ENCODE measurements at places on chromosomes 7 and 10.

- DNase-seq: no peak
These were observed 440 bp upstream of the MINDY3 start for GRCh38 chr10:15860692-15861201.

DNA sequence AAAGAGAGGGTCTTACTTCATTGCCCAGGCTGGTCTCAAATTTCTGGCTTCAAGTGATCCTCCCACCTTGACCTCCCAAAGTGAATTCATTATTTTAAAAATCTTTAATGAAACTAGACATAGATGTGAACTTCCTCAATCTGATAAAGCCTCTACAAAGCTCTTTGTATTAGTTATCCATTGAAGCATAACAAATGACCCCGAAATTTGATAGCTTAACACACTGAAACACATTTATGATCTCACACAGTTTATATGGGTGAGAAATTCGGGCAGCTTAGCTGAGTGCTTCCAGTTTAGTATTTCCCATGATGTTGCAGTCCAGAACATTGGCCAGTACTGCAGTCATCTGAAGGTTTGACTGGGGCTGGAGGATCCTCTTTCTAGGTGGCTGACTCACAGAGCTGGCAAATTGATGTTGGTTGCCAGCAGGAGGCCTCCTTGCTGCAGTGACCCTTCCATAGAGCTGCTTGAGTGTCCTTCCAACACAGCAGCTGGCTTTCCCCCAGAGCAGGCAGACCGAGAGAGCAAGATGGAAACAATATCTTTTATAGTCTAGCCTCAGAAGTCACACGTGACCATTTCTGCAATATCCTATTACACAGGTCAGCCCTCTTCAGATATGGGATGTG is 16.6 kb upstream of the WNT8B start:
- no peak for DNase-seq

DNA sequence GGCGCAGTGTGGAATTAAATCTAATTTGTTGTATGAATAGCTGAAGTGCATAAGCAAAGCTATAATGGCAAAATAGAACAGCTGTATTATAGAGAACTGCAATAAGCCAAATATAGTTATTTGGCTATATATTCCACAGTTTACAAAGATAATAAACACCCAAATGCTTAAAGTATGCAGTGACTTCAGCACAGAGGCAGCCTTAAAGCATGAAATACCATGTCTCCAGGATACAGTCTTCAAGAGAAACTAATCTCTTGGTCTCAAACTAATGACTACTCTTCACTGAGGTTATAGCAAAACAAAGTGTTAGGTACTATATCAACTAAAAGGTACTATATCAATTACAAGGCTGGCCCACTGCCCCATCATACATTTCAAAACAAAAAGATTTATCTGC is 48.0 kb downstream of the NT5C2 start:
- DNase-seq: no peak

GRCh38 chr10:100186253-100187212 is 704 bp upstream of the ERLIN1 start:
- DNase-seq: no peak

DNA sequence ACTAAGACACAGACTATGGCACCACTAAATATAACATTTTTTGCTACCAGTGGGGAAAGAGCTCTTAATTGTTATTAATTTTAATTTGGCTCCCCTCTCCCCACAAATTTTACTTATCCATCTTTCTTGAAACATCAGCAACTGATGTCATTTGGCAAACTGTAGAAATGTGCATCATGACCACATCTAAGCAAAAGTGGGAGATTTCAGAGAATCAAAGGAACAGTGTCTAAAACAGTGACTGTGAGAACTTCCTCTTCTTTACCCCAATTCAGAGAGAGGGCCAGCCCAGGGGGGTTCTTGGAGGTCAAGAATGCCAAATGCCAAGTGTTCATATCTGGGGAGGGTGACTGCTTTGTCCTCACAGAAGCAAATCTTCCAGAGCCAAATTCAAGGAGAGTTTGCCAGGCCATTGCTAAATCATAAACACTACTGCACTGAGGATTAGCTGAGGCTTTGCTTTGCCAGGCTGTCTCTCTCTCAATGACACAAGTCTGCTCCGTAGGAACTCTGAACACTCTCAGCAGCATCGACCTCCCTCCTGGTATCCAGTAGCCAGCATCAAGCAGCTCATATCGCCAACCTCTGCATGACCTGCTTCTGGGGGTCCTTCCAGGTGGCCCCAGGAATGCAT is 65.6 kb downstream of the ITIH5 start:
- DNase-seq: no peak

- no peak for DNase-seq
These were observed 108.8 kb downstream of the SPAG6 start for GRCh38 chr10:22453948-22454591.

GRCh38 chr10:124966008-124966407 is 24.1 kb downstream of the ZRANB1 start:
- no peak for DNase-seq

GRCh38 chr10:24708081-24708480 is 15.6 kb downstream of the ARHGAP21 start:
- DNase-seq: no peak

DNA sequence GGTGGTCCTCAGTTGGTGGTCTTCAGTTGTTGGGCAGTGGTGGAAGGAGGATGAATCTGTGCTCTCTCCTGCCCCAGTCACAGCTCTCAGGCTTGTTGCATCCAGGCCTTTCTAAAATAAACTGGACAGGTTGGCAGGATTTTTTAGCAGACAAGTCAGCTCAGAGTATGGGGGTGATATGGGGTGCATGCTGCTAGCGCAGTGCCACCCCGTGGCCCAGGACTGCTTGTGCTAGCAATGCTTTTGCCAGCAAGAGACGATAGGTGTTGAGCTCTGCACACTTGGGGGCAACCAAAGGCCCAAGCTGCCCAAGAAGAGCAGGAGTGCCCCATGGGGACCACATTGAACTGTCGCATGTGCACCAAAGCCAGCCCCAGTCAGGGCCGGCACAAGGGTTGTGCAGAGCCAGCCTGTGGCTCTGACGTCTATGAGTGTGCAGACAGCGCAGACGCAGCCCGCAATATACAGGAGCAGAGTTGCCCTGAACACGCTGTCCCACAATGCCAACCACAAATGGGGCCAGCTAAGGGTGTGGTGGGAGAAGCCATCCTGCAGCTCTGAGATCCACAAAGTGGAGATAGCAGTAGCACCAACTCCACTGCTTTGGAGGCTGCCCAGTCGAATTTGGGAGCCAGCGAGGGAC is 49.8 kb upstream of the PDSS1 start:
- DNase-seq: no peak

GRCh38 chr10:123934846-123935245 is 43.2 kb upstream of the CPXM2 start:
- no peak for DNase-seq

DNA sequence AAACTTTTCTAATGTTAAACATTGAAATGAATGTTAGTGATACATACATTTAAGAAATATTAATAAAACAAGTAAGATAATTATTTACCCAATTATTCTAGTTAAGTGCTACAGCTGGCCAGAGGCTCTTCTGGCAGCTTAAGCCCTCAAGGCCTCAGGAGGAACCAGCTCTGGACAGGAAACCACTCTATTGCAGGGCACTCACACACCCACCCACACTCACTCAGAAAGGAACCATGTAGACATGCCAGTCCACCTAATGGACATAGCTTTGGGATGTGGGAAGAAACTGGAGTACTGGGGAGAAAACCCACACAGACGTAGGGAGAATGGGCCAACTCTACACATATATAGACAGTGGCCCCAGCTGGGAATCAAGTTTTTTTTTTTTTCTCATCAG is 28.2 kb downstream of the UMAD1 start:
- no peak for DNase-seq

DNA sequence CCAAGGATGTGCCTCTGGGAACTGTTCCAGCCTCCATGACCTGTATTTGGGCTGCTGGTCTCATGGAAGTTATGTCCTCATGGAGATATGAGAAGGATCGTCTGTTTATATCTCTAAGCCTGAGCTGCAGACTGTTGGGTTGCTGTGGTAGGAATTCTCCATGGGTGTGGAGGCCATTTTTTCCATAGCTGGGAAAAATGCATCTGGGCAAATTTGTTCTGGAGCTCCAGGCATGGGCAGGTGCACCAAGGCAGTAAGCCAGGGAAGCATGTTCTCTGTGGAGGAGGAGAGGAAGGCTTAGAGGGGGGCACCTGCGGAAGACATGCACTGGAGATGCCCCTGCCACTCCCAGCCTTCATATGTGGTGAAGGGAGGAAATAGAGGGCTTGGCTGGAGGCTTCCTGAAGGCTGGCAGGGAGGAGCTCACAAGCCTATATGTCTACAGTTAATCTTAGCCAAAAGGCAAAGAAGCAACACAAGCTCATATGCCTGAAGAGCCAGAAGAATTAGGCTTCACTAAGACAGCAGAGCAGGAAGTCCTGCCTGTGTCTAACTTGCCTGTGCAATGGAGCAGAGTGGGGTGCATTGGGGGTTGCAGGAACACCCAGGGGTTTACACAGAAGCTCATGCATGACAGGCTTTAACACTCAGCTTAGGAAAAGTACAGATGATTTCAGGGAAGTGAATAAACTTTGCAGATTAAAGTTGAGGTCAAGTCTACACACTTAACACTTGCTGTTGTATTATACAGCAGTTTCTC is 35.1 kb upstream of the CXCL12 start:
- DNase-seq: no peak

DNA sequence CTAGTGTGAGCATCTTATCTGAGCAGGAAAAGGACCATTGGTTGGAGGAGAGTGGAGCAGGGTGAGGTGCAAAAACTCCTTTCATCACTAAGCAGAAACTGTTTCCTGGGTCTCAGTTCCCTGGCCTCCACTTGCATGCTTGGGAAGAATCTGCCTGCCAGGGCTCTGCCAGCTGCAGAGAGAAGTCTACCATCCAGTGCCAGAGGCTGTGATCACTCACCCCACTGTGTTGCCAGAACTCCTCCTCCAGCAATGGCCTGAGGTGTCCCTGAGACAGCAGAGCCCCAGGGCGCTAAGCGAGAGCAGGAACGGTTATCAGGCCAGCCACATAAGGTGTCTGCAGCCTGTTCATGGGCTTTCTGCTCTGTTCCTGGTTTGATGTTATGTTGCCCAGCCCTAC is 991.4 kb downstream of the CCSER2 start:
- DNase-seq: no peak

- no peak for DNase-seq
These were observed 7.6 kb downstream of the CLEC2L start for GRCh38 chr7:139531094-139531493.

GRCh38 chr10:114548662-114549061 is 109.4 kb downstream of the ABLIM1 start:
- no peak for DNase-seq

- DNase-seq: no peak
These were observed 169.1 kb upstream of the PPP1R3A start for GRCh38 chr7:114087653-114088469.

- DNase-seq: no peak
These were observed 145.3 kb downstream of the RPS24 start for GRCh38 chr10:78178940-78179339.

DNA sequence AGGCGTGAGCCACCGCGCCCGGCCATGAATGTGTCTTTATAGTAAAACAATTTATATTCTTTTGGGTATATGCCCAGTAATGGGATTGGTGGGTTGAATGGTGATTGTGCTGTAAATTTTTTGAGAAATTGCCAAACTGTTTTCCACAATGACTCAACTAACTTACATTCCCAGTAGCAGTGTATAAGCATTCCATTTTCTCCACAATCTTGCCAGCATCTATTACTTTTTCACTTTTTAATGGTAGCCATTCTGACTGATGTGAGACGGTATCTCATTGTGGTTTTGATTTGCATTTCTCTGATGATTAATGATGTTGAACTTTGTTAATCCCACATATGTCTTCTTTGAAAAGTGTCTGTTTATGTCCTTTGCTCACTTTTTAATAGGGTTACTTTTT is 1187.9 kb downstream of the XPNPEP1 start:
- DNase-seq: no peak

GRCh38 chr10:112958275-112958995 is 8.4 kb downstream of the TCF7L2 start:
- DNase-seq: peak; percentile 98

DNA sequence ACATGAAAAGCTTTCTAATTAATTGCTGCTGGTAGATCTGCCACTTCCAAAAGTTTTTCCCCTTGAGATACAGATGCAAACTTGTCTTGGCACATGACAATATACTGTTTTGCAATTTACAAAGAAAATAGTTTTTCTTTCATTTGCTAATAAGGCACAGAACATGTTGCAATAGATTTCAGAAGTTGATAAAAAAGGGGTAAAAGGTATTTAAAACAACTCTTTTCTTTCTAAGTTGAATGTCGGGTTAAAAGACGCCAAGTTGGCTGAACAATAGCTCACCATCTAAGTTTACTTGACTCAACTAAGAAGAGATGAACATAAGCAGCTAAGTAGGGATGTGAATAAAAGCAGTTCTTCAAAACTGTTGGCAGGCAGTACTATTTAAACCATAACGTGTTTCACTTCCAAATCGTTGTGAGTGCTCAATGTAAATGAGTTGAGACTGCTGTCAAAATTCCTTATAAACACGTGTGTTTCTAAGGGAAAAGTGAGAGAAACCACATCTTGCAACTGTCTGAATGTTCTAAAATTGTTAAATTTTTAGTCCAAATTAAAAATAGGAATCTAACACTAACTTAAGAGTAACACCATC is 14.5 kb upstream of the THSD7A start:
- no peak for DNase-seq

DNA sequence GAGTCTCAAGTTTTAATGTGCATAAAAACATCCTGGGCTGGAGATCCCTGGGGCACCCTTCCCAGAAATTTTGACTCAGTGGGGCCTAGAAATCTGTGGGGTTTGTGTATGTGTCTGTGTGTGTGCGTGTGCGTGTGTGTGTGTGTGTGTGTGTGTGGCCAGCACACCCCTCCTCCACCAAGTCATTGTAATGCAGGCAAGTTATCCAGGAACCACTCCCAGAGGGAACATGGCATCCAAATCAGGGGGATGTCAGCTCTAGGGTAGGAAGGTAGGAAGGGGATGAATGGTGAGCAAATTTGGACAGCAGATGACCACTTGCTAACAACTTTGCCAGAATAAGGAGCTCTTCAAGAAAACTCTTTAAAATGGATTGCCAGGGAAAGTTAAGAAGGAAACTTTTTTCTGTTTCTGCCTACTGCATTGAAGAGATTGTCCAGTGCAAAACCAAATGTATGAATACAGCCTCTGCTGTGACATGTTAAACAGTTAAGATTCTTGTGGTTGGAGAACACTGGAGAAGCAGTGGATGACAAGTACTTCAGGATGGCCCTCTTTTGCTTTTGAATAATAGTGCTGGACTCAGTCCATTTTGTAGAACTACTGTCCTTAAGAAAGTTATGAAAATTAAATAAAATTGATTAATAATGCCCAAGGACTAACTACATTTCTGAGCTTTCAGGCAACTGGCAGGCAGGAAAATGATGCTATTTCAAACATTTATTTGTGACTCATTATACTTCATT is 12.3 kb downstream of the STAMBPL1 start:
- no peak for DNase-seq

GRCh38 chr10:75597773-75598440 is 166.5 kb downstream of the LRMDA start:
- DNase-seq: no peak

- no peak for DNase-seq
These were observed 302.1 kb downstream of the CACNA2D1 start for GRCh38 chr7:82141427-82141826.

- DNase-seq: no peak
These were observed 111.2 kb downstream of the SEM1 start for GRCh38 chr7:96598421-96598820.

Measured in BJ (cell line).